HuH-7 (cell line): ENCODE measurements at places on chromosomes 5 and 9.

DNA sequence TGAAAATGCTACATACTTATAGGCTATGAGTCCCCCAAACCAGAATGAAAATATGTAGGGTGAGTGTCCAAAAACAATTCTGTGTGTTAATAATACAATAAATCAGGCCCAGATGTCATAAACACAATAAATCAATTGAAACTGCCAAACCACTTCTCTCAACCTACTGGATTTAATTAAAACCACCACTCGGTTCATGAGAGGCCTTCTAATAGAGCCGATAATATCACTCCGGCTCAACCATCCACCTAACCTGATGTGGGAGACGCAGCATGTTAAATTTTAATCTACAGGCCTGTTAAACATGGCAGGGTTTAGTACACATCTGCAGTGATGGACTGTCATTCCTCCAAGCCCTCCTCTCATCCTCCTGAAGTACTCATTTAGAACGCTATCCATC is 734.5 kb upstream of the ZNF608 start:
- DNase-seq: no peak

DNA sequence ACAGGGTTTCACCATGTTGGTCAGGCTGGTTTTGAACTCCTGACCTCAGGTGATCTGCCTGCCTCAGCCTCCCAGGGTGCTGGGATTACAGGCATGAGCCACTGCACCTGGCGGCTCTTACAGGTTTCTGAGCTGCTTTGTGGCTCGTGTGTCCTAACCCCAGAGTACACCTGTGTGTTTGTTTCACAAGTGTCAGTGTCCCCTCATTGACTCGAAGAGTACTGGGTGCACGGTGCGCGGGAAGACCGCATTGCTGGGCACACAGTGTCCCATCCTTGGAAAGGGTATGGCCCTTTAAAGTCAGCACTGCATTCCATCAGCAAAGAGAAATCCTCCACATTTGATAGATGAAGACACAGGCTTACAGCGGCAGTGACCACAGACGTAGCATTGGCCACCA is 23.8 kb downstream of the NDST1 start:
- no peak for DNase-seq

GRCh38 chr5:179209359-179210150 is 135.7 kb downstream of the ADAMTS2 start:
- no peak for DNase-seq

DNA sequence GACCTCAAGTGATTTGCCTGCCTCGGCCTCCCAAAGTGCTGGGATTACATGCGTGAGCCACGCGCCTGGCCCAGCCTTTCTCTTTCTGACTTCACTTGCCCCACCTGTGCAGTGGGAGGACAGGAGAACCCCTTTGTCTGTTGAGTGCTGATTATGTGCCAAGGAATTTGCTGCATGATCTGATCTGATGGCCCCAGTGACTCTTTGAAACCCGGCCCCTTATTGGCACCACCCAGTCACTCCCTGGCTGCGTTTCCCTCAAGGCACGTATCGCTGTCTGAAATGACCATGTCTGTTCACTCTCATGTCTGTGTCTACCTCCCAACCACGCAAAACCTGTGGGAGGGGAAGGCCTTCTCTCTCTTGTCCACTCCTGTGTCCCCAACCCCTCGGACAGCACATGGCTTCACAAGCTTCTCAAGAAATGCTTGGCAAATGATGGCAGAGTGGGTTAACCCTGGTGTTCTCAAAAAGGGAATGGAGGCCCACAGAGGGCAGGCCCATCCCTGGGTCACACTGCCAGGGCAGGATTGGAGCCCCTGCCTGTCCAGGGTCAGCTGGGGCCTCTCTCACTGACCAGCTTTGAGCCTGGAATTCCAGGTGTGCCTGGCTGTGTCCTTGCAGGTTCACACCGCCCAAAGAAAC is 21.9 kb downstream of the NEK6 start:
- no peak for DNase-seq

DNA sequence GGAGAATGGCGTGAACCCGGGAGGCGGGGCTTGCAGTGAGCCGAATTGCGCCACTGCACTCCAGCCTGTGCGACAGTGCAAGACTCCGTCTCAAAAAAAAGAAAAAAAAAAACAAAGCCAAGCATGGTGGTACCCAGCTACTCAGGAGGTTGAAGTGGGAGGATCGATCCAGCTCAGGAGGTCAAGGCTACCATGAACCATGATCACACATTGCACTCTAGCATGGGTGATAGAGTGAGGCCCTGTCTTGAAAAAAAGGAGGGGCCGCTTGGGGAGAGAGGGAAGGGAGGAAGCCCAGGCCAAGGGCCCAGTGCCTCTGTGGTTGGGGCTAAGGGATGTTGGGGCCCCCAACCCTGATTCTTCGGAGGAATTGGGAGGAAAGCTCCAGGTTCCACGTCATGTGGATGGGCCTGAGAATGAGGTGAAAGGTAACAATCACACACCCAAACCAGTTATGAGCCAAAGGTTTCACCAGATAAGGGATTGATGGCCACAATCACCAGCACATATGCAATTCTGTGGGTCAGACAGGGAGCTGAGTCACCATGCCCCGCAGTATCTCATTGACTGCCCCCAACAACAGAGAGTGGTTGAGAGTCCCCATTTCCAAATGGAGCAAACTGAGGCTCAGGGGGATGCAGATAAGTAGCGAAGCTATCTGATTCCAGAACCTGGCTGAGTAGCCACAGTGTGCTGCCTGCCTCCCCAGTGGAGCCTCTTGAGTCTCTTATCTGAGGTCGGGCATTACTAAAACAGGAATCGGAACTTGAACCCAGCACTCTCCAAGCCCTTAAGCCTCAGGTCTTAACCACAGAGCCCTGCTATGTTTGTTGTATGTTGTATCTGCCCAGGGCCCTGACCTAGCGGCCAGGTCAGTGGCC is 20.5 kb downstream of the SWI5 start:
- peak; percentile 47 for DNase-seq

DNA sequence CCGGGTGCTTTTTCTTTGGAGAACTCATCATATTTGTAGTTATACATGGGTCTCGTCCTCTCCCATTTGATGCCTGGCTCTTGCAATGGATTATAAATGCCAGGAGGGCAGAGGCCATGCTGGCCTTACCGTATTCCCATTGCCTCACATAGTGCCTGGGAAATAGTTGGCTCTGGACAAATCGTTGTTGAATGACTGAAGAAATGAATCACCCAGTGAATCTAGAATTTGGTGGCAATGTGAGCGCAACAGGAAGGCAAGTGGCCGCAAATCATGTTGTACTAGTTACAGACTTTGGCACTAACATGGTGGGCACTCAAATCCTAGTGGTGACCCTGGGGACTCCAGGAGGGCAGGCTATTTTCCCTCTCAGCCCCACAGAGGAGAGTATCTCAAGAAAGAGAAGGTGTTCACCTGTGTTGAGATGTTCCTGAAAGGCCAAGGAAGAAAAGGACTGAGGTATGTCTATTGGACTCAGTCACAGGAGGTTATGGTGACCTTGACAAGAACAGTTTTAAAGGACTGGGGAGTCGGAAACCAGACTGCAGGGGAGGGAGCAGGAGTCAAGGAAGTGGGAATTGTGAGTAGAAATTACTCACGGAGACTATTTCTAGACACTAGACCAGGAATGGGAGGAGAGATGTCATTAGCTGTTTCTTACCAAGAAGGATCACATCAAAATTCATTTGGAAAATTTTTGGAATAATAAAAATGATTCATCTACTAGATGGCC is 61.7 kb upstream of the COL15A1 start:
- DNase-seq: no peak

DNA sequence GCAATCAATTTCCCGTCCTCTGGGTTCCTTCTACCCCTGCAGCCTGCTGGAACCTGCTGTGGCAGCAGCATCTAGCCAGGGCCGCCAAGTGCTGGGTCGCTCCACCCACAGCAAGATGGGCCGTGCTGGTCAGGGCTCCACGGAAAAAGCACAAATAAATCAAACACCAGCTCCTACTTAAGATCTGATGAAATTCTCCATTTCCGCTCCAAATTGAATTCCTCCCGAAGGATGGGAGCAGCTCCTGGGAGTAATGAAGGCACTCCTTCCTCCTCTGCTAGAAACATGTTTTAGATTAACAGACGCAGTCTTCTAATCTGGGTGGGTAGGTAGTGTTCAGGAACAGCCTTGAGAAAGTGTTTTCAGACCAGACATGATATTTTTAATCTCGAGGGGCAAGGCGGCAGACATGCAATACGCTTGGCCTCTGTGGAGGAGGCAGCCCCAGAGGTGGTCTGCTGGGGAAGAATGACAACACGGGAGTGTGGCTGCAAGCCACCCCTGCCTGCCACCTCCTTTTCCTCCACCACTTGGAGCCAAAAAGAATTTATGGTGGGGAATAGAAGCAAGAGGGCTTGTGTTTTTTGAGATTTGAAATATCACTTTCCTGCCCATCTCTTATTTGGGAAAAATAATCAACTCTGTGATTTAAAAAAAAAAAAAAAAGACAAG is 194.1 kb downstream of the AOPEP start:
- no peak for DNase-seq

GRCh38 chr9:131500939-131501541 is 1.7 kb upstream of the POMT1 start:
- DNase-seq: no peak
